ENCODE measurements at places on chromosomes 3 and 15. TPM values are rescaled to one million over a fixed set of nuclear protein-coding genes. Genes with fewer than 3 reads are reported as not detected.

DNA sequence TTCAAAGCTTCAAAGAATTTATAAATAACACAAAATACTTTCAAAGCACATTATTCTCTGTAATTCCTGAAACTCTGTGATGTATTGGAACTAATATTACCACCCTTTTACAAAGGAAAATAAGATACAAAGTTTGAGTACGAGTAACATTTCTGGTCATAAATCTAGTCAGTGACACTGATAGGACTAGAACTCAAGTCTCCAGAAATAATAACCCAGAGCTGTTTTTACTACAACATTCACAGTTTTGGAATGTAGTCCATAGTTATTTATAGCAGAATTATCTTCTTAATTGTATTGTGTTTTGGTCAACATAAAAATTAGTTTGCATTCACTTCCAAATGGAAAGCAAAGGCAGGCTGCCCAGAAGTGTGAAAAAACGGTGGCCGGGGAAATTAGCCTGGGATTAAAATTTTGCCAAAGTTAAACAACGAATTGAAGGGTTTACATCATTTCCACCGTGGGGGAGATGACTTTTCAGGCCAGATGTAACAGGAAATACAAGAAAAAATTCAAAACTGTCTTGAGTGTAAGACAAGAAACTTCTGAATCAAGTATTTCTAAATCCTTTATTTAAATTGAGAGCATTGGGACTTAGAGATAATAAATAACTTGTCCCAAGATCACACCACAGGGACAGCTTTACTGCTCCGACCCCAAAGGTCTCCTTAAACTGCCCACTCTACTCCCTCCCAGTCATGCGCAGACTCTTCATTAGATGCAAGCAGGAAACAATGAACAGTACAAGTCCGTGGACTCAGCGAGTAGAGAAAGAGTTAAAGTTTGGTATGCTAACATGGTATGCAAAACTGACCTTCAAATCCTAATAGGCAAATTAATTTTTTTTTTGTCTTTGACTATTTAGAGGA lies 74.3 kb upstream of the VGLL4 start:
- DNase-seq, result peak; percentile 12

- no peak for DNase-seq
Measured at GRCh38 chr3:10555263-10555662, 49.9 kb upstream of the ATP2B2 start.

GRCh38 chr3:149042789-149043386 lies 43.4 kb downstream of the HLTF start:
- DNase-seq, result no peak

DNA sequence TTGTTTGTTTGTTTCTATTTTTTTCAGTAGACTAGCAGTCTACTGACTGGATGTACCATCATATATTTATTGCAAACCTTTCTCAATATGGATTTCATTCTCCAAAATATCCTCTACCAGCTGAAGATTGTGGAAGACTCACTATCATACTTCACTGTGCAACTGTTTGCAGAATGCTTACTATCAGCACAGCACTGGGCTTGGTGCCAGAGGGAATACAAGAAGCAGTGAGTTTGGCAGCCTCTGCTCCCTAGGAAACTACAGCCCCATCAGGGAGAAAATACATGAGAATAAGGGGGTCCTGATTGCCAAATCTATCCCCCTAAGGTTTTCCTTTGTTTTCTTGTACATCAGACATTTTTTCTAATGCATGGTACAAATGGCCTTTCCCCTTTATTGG lies 27.5 kb downstream of the AQP9 start:
- no peak for DNase-seq

DNA sequence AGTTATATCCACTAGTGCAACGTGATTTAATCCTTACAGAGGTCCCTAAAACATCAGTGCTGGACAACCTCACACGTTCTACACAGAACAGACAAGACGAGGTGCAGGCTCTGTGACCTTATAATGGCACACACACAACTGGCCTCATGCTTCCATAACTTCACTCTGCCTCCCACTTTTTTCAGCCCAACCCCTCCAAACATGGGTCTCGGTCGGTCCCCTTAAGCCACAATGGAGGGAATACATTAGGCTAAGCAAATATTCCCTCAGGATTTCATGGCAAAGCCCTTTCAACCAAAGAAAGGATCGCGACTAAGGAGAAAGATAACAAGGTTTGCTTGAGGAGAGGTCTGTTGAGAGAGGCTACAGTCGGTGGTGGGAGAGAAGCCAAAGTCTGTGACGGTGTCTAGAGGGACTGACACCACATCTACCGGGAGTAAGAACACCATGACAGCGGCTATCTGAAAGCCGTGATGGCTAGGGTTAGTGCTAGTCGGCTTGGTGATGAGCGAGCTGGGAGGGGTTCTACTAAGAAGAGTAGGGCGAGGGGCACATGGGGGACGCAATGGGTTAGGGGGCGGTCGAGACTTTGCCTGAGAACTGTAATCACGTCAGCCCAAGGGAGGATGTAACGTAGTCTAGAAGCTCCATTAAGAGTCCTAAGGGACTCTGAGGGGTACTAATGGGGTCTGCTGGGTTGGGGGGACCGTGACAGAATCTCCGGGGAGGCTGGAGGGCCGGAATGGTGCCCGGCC lies 1.0 kb downstream of the MYO9A start:
- no peak for DNase-seq

GRCh38 chr15:96126859-96127258 lies 203.6 kb upstream of the NR2F2 start:
- no peak for DNase-seq

DNA sequence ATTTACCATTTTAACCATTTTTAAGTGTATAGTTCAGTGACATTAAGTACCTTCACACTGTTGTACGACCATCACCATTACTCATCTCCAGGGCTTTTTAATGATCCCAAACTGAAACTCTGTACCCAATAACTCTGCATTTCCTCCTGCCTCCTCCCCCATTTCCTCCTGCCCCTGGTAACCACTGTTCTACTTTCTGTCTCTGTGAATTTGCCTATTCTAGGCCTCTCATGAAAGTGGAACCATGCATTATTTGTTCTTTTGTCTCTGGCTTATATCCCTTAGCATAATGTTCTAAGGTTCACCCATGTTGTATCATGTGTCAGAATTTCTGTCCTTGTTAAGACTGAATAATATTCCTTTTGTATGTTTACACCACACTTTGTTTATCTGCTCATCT lies 154.2 kb downstream of the MECOM start:
- DNase-seq, result no peak

DNA sequence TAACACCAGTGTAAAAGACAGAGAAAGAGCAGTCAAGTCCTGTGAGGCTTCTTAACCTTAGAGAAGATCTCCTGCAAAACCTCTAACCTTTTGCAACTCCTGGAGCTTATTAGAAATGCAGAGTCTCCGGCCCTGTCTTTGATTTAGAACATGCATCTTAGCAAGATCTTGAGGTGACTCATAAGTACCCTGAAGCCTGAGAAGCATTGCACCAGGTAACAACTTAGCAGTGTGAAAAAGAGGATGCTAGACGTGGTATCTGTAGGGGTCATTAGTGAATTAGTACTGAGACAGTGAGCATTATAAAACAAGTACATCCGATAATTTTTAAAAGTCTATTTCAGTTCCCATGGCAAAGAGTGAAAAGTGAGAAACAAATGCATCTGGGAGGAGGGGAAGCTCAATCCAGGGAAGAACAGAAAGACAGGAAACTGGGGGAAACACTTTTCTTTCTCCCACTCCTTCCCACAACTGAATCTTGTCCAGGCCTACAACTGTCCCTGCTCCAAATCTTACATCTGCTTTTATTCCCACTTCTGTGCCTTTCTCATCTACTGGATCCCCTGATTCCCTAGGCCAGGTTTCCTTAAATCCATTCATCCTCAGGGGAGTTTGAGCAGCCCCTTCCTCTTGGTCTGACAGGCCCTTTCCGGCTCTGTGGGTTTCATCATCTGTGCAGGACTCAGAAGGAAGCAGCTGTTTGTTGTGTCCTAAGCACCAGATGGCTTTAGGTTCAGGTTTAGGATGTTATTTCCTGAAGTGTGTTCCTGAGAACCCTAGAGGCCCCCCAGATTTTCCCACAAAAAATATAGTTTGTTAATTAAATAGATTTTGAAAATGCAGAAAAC lies 128.1 kb upstream of the IL12A start:
- peak; percentile 12 for DNase-seq

The ASB14 gene
- not detected for total RNA-seq

DNA sequence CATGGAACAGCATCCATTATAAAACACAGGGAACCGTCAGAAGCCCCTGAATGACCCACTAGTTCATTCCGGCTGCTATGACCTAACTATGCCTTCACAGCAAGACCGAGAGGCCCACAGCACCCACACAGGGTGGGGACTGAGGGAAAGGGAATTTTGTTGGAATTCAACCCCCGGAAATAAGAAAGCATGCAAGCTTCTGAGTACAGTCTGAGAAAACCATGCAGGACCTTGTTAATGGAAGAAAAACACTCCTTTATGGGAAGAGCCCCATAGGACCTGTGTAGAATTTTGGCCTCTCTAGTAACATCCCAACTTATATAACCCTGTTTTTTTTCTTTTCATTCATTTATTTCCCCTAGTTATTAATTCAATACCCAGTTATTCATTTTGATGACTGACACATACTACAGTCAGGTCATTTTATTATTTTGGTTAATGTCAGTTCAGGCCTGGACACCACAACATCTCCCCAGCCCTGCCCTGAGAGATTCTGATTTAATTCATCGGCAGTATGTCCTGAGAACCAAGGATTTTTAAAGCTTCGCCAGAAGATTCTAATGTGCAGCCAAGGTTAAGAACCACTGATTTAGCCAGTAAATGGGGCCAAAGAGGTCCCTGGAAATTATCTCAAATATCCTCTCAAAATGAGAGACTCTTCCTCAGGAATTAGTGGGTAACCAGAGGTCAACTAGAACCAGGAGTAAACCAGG lies 231.6 kb upstream of the GOLGA6L4 start:
- no peak for DNase-seq

DNA sequence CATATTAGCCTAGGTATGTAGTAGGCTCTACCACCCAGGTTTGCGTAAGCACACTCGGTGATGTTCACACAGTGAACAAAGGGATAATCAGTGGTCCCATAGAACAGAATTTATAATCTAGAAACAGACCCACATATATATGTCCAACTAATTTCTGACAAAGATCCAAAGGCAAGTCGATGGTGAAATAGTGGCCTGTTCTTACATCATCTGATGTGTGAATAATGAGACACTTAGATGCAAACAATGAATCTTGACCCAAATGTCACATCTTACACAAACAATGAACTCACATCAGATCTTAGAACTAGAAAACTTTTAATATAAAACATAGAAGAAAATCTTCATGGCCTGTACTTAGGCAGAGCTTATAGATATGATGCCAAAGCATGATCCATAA lies 17.6 kb upstream of the TM2D3 start:
- no peak for DNase-seq

The CSTA gene
- total RNA-seq, result 16.8 TPM

DNA sequence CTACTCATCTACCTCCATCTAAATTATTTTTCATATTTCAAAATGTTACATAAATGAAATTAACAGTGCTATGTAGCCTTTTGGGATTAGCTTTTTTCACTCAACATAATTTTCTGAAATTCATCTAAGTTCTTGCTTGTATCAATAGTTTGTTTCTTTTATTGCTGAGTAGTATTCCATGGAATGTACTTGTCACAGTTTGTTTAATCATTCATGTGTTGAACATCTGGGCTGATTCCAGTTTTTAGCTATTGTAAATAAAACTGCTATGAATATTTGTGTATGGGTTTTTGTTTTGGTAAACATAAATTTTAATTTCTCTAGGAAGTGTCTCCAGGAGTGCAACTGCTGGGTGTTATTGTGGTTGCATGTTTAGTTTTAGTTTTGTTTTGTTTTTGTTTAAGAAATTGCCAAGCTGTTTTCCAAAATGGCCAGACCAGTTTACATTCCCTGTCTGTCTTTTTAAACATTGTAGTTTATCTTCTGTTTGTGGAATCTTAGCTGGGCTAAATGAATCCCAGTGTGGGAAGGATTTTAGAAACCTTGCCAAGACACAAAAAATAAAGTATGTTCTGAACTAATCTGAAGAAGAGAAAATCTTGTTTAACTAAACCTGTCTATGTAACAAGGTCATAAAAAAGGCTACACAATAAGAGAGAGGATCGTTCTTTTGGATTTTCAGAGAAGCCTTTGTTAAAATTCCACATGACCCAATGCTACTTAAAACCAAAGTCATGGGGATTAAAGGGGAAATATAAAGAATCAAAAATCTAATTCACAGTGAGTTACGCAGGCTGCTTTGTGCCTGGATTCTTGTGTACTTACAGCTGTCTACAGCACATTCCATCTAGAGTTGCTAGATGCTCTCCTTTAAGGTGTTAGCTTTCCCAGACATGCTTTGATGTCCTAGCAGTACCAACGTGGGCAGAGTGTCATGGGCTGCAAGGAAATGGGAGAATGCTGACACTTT lies 129.2 kb upstream of the SUCLG2 start:
- no peak for DNase-seq

- no peak for DNase-seq
Measured at GRCh38 chr3:156473341-156473740, 81.6 kb downstream of the SSR3 start.

The RNU5B-1 gene
- total RNA-seq, result not detected

DNA sequence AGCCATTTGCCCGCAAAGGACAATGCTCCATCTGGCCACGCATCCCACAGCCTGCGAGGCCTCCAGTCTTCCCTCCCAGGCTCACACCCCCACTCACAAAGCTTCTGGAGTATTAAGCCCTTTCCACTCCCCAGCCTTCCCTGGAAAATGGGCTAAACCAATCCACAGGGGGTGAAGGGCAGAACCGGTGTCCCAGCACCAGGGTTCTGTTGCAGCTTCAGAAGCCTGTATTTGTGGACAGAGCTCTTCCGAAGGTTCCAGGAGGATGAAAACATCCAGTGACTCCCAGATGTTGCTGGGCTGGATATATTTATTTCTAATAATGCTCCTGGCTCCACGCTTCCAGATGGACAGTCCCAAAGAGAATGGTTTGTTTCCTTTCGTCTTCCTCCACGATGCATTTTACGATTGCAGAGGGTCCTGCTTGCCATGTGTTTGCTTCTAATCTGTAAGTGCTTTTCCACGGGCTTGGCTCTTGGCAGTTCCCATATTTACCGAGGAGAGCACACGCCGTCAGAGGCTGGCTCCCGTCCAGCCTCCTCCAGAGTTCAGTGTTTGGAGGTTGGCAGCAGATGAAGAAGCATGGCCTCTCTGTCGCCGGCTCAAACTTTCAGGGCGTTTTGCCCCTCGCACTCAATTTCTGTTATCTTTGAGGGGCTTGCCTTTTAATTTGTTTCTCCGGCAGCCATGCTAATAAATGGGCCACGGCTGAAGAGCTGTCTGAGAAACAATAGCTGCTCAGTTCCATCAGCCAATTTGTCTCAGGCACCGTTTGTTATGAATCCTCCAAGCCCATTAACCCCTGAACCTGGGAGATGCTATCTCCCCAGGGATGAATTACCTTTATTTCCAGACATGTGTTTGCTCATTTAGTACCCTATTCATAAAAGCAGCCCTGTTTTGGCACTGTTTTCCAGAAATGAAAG lies 367.9 kb upstream of the PROK2 start:
- no peak for DNase-seq
